Sigmoid colon (tissue), 7 donors: ENCODE measurements at places on chromosomes 16 and 17.

DNA sequence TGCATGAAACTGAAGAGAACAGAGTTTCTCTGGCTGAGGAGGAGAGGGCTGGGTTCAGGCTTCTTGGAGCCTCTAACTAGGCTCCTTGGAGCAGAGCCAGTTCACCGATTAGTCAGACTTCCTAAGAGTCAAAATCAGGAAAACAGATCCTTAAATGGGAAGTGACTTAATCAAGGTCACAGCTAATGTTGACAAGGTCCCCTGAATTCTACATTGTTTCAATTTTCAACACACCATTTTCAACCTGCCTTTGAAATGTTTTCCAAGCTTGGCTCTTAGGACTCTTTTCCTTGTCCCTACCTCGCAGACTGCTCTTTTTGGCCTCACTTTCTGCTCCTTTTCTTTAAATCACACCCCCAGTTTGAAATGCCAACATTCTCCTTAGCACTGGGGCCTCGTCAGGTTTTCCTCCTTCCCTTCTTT, 16.3 kb downstream of the MYL4 start:
- peak; percentile 92 for DNase-seq

DNA sequence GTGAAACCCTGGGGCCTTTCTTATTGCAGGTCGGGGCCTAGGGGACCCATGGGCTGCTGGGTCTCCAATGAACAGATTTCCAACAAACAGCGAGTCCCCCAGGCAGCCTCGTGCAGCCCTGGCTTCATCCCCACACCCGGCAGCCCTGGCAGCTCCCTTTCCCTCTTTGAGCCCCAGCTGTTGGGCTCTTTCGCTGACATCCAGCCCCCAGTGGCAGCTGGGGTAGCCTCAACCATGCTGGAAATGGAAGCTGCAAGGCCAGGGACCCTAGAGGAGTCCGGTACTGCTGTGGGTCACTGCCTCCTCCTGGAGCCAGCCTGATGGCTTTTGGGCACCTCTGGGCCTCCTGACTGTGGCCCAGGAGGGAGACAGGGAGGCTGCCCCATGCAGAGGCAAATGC, 5.9 kb downstream of the RPUSD1 start:
- no peak for DNase-seq

GRCh38 chr17:75032720-75033280, 14.0 kb downstream of the ATP5PD start:
- DNase-seq = no peak

- DNase-seq = no peak
Observed at GRCh38 chr17:74821655-74822334, 37.9 kb downstream of the GRIN2C start.

DNA sequence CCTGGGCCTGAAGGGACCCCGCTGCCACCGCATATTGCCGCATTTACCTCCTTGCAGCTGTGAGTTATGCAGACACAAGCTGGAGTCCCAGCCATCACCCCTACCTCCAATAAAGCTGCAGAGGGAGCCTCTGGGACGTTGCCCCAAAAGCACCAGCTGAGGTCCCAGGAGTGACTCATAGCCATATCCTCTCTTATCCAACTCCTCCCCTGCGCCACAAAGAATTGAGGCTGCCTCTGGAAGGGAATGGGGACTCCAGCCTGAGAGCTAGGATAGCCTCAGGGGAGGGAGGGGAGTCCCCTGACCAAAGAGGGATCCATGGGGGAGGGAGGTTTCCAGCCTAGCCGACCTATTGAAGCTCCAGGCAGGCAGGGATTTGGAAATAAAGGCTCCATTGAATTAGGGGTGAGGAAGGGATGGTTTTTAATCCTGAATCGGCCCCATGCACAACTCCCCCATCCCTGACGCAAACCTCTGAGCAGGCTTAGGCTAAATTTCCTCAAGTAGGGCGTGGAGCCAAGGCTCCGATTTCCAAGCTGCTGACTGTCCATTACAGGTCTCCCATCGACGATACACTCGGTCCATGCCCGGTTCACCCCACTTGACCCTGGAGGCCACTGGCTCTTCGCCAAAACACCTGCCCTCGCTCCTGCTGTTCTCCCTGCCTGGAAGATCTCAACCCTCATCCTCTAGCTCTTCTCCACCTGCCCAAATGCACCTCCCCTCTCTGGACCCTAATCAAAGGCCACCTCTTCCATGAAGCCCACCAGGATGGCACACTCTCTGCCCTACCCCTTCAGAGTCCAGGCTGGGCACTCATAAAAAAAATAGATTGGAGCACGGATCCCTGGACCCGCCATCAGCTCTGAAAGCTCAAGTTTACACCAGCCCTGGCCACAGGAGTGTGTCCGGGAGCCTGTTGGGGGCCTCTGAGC, 27.5 kb downstream of the PIMREG start:
- no peak for DNase-seq

GRCh38 chr16:81444448-81445121, at the start of gene CMIP:
Gene CMIP (plus strand): TSS chr16:81444808.
- DNase-seq = peak; percentile 93

DNA sequence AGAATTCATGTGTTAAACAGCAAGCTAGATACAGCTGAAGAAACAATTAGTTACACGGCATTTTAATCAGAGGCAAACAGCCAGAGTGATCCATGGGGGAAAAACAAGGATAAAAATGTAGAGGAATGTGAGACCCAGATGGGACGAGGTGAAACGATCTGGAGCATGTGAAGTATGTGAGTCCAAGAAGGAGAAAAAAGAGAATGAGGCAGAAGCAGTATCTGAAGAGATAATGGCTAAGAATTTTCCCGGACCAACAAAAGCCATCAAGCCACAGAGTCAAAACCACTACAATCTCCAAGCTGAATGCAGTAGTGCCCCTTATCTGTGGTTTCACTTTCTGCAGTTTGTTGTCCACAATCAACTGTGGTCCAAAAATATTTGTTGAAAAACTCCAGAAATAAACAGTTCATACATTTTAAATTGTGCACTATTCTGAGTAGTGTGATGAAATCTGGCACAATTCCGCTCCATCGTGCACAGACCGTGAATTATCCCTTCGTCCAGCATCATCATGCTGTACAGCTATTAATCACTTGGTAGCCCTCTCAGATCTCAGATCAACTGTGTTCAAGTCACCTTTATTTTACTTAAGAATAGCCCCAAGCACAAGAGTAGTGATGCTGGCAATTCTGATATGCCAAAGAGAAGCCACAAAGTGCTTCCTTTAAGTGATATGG, 18.8 kb downstream of the MYH10 start:
- DNase-seq = no peak

DNA sequence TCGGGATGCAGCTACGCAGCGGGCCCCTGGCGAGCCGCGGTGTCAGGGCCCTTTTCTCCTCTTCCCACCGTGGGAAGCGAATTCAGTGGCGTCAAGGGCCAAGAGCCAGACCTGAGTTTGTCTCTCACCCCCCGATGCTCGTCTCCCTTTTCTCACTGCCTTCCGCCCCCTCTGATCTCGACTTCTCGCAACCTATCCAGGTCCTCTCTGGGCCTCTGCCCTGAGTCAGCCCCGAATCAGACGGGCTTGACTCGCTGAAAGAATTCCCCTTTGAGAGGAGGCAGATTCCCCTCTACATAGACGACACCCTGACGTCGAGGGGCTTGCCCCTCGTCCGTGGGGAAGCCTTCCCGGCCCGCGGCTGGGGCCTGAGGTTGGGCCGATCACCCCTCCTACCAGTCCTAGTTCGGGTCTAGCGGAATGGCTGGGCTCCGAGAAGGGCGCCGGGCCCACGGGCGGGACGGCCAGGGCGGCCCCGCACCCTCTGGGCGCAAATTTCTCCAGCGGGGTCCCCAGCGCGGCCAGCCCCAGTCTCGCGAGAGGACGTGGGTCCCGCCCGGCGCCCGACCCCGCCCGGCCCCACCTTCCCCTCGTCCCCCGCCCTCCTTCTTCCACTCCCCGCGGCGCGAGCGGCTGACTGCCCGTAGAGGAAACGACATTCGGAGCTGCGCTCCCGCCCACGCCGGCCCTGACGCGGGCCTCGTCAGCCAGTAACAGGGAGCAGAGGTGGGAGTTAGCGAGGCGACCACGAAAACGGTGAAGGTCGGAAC, at the start of gene GGNBP2:
Gene GGNBP2 (plus strand): TSS at position 613 of the 770 bp plus-strand sequence. CDS start 806 bp downstream, outside the sequence.
- DNase-seq = peak; percentile 95

DNA sequence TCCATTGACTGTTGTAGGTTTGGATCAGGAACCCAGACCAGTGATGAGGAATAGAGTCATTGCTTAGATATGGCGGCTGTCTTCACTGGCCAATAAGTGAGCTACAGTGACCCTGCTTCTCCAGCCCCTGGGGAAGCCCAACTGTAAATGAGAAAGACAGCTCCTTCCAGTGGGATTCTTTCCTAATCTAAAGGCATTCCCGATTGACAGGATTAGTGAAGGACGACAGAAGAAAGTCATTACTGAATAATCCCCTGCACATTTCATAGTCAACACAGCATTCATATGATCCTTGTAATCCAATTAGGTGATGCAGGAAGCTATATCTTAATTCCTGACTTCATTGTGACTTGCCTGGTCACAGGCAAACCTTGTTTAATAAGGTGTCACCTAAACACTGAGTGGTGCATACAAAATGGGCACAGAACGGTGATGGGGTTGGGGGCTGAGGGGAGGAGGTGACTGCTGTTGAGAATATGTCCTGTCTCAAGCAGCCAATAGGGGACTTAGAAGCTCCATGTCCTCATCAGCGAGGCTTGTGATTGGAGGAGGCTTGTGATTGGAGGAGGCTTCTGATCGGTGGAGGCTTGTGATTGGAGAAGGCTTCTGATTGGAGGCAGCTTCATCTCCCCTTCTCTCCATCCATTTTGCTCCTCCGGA, 242.6 kb downstream of the XYLT1 start:
- DNase-seq = no peak

DNA sequence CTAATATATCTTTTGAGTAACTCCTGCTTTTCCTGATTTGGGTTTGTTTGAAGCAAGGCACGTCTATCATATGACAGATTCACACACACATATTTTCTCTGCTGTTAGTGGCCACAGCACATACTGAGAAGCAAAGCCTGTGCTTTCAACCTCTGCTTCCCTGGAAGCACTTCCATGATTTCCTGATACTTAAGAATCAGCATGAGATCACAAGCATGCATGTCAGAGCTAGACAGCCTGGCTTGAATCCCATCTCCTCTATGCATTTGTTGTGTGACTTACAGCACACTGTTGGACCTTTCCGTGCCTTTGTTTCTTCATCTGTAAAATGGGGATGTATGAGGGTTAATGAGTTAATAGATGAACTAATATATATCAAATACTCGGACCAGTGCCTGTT, 151.1 kb upstream of the NOL11 start:
- no peak for DNase-seq

GRCh38 chr16:4328046-4328781, 12.3 kb downstream of the GLIS2 start:
- peak; percentile 93 for DNase-seq
